ENCODE measurements at places on chromosomes 5 and 9.
A peak's percentile ranks its signal among the peaks of the same experiment; 100 is the strongest.

GRCh38 chr5:67693956-67694809, 497.6 kb upstream of the CD180 start:
- no peak for DNase-seq

GRCh38 chr5:148760945-148761638, 65.3 kb upstream of the ADRB2 start:
- DNase-seq = no peak

DNA sequence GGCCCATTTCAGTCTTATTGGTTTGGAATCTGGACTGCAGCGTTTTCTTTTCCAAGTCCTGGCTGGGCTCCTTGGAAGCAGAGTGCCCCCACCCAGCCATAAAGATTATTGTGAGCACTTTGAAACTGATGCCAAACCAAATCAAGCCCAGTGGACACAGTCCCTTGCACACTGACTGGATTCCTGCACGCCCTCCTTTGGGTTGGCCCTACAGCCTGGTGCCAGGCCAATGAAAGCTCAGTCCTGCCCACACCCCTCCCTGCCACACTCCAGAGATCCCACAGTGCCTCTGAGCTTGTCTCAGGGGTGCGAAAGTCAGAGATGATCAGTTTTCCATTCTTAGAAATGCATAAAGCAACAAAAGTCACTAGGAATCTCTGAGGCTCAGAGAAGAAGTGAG, 181.9 kb downstream of the CETN3 start:
- no peak for DNase-seq

DNA sequence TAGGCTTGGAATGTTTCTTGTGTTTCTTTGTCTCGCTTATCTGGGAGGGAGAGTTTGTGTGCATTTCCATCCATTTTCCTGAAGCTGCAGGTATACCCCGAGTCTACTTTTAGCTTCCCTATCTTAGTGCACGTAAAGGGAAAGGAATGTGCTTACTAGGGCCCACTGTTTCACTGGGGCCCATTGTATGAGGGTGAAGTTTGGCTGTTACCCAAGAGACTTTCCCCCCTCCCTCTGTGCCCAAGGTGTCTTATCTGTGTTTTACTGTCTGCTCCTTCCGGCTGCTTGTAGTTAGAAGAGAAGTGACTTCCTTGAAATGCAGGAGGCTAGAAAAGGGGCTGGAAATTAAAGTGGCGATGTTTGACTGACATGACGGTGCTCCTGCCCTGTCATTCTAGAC, 12.1 kb upstream of the BTNL3 start:
- no peak for DNase-seq

DNA sequence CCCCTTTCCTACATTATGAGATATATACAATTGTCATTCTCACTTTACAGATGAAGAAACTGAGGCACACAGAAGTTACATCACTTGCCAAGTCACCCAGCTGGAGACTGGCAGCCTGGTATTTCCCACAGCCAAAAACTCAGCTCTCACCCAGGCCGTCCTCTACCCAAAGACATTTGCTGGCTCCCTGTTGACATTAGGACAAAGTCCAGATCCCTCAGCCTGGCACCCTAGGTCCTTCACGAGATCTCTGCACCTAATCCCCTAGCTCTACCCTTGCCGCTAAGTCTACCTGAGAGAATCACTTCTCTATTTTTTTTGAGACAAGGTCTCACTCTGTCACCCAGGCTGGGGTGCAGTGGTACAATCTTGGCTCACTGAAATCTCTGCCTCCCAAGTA, 26.8 kb upstream of the LHX2 start:
- DNase-seq = no peak

DNA sequence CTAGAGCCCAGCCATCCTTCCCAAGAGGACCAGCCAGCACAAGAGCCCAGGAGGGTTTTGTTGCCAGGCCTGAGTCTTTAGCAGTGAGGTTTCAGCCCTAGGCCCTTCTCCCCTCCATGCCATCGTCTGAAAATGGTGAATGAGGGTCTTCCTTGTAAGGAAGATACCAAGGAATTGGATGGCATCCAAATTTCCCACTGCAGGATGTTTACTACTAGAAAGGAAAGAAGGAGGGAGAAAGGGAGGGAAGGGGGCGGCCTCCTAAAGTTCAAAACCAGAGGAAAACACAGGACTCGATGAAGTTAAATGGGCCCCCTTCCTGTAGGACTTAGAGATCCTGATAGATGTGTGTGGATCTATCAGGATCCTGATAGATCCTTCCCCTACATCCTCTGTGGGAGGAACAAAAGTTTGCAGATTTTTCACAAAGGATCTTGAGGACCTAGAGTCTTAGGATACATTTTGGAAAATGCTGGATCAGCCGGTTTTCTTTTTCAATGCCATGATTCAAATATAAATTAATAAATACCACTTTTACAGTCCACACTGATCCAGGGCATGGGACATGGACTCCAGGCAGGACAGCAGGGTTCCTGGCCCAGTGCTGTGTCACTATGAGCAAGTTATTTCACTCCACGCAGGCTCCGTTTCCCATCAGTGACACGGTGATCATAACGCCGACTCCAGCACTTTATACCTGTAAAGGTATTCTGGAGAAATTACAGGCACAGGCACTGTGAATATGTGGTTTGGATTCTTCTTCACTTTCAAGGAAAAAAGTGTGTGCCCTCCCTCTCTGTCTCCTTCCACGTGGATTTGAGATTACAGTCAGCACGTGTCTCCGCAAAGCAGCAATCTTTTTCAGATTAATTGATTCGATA, 40.9 kb downstream of the C5orf15 start:
- DNase-seq = no peak

DNA sequence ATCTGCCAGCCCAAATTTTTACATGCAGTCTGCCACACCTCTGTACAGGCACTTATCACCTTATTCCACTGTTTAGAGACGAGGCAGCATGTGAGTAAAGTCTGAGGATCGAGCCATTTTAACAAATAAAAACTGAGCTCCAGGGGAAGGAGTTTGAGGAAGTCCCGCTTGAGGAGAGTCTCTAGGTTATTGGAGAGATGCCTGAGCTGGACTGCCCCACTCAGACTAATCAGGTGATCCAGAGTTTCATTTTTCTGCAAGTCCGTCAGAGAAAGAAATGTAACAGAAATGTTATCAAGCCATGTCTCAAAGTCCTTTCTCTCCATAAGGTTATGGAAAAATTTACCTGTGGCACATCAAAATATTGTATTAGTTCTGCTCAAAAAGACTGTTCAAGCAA, 5.3 kb downstream of the FBXW2 start:
- DNase-seq = no peak

GRCh38 chr5:95178046-95178651, 106.7 kb downstream of the MCTP1 start:
- DNase-seq = no peak

- no peak for DNase-seq
These were observed 8.0 kb downstream of the STC2 start for GRCh38 chr5:173320259-173320658.

- no peak for DNase-seq
These were observed 12.1 kb upstream of the ATP6V0E1 start for GRCh38 chr5:172971482-172971881.

- no peak for DNase-seq
These were observed 17.0 kb downstream of the TTLL11 start for GRCh38 chr9:122076117-122076516.

GRCh38 chr5:181243564-181244343, at the start of gene RACK1:
Gene RACK1 (minus strand): TSS chr5:181243906. CDS start chr5:181243800, 106 bp downstream.
- peak; percentile 80 for DNase-seq

DNA sequence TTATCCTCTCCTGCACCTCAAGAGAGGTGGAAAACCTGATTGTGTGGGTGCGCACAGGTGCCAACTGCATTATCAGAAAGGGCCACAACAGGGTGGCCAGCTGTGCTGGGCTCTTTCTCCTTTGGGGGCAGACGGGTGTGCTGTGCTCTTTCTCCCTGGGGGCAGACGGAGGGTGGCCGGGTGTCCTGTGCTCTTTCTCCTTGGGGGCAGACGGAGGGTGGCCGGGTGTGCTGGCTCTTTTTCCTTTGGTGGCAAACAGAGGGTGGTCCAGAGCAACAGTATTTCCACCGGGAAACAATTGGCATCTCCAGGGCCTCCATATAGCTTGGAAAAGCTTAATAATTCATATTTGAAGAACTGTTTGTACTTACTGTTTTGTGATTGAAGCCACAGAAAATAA, 6.8 kb downstream of the LMX1B start:
- no peak for DNase-seq

- no peak for DNase-seq
These were observed 16.1 kb upstream of the FRMD3 start for GRCh38 chr9:83554278-83554677.

DNA sequence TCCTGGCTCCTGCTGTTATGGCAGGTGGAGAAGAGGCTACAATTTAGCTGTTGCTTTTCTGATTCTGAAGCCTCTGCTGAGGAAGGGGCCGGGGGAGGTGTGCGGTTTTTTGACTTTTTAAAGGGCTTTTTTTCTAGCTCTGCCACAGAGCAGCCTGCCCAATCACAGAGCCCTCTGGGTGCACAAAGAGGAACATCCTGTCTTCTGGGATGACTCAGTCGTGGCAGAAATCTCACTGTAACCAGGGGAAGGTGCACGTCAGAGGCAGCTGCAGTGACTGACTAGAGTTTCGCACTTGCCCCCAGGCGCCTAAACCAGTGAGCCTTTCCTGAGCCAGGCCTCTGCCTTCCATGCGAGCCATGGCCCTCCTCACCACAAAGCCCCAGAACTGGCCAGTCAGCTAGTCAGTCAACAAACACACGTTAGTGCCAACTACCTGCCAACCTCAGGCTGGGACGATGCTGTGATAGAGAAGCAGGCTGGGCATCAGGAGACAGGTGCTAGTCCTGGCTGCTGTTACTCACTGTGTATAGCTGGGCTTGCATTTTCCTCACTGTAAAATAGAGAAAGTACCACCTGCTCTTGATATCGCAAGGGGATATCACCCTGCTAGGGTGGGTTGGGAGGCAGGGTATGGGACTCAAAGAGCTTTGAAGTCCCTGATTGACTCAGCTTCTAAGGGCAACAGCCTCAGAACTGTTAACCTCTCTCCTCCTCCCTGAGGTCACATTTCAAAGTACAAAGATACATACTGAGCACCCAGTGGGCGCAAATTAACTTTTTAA, 2.2 kb downstream of the AKNA start:
- peak; percentile 72 for DNase-seq

DNA sequence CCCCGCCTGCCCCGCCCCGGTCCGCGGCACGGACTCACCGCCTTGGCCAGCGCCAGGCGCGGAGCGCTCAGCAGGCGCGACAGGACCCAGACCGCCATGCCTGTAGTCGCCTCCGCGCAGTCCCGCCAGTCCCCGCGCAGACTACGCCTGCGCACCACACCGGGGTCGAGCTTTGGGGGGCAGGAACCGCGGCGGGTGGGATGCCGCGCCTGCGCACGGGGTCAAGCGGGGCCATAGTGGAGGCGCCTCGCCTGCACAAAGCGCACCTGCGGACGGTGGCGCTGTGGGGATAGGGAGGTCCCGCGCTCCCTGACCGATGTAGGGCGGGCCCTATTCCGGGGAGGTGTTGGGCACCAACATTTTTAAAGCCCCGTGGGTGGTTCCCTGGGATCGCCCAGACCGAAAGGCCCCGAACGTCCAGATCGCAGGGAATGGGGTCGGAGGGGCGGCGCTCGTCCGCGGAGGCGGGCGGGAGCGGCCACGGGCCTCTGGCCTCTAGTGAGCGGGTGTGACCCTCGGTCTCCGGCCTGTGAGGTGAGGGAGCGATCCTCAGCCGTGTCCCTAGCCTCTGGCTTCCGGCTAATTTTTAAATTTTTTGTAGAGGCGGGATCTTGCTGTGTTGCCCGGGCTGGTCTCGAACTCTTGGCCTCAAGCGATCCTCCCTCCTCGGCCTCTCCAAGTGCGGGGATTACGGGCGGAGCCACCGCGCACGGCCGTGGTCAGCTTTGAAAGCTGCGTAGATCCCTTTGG, 70.8 kb upstream of the LPCAT1 start:
- DNase-seq = peak; percentile 68

GRCh38 chr9:109903515-109904138, 123.6 kb downstream of the PALM2AKAP2 start:
- peak; percentile 13 for DNase-seq

DNA sequence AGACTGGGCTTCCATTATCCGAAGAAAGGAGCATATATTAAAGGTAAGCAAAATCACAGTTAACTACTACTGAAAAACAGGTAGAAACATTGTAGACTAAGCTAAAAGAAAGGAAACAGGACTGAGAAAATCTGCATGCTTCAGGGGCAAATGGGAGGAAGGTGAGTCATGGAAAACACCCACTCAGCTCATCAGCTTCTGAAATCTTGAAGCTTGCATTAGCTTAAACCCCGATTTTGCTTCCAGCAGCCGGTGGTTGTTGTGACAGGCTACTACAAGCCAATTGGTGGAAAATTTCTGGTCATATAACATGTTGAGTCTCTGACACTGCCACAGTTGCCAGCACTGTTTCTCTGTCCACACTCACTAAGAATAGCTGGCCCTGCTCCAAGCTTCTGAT, 179.6 kb upstream of the PUM3 start:
- no peak for DNase-seq

- DNase-seq = no peak
These were observed 43.0 kb downstream of the IL31RA start for GRCh38 chr5:55894135-55894534.

DNA sequence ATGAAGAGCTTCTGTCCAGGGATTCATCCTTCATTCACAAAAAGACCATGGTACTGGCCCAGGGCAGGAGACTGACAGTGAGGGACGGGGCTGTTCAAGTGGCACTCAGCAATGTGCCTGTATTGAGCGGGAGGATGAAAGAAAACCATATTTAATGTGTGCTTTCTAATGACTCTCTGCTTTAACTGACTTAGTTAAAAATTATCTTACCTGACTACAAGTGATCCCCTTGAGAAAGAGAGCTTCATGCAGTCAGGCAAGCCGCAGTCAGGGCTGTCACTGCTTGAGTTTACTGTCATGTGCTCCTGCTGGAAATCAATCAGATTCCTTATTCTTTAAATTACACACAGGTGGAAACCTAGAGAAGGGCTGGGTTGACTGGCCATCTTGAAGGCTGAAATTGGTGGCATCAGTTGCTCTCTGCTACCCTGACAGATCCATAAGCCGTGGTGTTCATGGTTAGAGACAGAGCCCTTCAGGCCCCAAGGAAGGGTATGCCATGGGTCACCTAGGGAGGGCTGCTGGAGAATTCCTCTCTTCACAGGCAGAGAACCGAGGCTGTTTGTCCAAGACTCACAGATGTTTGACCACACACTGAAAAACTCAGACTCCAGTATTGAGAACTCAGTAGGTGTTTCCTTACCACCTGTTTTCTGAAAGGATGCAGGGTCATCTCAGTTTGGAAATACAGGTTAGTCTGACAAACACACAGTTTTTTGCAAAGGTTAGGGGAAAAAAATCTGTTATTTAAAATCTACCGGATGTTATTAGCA, 70.9 kb downstream of the TRIO start:
- DNase-seq = no peak
